ENCODE measurements at places on chromosomes 3 and 15.
A peak's percentile ranks its signal among the peaks of the same experiment; 100 is the strongest.

DNA sequence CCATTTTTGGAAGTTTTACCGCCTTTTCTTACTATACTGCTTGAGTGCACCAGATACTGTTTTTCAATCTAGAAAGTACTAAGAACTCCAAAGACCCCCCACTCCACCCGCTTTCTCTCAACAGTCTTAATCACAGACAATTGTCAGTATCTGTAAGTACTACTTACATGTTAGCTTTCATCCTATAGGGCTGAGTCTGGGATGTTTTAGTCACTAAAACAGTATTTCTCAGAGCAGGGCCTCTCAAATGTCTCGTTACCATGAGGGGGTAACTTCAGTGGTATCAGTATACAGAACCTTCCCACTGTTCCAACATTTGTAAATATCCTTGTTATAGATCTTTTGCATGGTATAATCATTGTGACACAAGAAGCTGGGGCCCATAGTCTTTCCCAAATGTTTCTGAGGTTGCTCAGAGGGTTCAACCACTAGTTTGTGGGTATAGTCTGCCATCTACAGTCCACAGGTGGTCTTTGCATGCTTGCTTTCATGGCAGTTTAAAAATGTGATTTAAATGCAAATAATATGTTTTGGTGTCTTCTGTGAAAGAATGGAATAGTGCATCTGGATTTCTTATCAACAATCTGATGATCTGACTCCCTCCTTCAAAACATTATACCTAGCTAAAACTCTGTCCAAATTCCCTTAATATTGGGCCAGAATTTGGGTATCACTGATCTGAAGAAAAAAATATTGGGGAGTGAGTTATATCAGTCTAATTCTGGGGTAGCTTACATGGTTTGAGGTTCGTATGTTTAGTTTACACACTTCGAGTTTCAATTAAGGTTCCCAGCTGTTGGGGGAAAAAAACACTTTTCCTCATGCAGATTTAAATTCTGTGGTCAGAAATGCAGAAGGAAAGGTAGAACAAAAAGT lies 18.0 kb upstream of the DNAJC13 start:
- no peak for DNase-seq

- DNase-seq: no peak
Observed at GRCh38 chr3:138351916-138352550, 3.7 kb downstream of the MRAS start.

- no peak for DNase-seq
Observed at GRCh38 chr3:36380221-36381031, at the start of gene STAC. Gene STAC, plus strand, starts transcription at chr3:36380504. Its CDS starts 140 bp downstream, at chr3:36380644.

DNA sequence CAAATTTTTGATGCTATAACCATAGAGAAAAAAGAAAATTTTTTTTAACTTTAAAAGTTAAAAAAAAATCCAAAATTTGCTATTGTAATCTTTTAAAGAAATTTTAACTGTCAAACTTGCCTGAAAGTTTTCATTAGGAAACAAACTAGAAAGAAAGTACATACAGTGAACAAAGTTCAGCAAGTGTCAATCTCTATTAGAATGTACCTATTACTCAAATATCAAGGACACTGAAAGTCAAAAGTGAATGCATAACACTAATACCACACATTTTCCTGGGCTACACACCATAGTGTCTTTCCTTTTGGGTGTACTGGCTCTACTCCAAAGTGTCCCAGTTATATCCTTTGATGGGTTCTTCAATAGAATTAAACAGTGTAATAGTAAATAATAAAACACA lies 56.8 kb downstream of the LRRFIP2 start:
- no peak for DNase-seq

GRCh38 chr3:53163444-53164387 lies 2.7 kb downstream of the PRKCD start:
- DNase-seq: no peak

DNA sequence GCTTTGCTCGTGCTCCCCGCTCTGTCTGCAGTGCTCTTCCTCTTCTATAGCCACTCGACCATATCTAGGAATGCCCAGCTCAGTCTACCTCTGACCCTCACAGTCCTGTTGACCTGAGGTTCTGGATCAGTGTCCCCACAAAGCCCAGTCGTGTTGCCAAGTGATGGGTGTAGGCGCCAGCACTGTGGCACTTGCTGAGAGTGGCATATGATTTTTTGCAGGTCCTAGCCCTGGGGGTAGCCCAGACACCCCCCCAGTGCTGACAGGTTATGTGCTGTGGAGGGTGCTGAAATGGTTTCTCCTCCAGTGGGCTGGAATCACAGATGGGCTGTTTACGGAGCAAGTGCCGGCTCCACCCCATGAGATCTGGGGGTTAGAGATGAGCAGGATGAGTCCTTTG lies 32.5 kb downstream of the ACAD9 start:
- no peak for DNase-seq

- no peak for DNase-seq
Observed at GRCh38 chr3:58743296-58743695, 76.7 kb upstream of the FAM3D start.

DNA sequence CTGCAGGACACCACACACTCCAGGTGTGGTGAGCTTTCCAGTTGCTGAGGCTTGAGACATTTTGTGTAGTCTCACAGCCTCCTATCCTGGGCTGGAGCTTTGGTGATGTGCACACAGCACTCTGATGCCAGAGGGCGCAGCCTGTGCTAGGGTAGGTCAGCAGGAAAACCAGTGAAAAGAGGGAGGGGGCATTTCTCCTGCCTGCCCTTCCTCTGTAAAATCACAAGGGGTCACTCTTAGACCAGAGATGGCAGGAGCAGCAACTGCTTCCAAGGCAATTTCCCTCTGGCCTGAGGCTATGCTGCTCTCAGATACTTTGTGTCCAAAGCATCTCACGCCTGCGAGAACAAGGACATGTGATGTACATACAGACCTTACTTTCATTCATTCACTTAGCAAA lies 16.5 kb upstream of the MUSTN1 start:
- DNase-seq: no peak

DNA sequence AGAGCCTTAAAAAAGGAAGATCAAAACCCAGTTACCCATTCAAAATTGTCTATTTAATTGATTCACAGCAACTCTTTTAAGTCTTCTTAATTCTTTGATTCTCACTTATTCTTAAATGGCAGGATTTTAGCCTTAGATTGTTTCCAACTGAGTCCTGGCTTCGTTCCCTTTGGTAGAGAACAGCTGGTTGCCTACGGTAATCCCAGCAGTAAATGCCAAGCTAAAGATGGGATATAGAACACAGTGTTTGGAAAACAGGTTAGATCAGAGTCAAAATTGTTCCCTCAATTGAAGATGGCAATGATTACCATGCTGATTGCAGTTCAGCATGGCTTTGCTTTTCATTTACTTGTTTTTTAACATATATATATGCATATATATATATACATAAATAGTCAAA lies 300.9 kb downstream of the PYDC2 start:
- DNase-seq: no peak

DNA sequence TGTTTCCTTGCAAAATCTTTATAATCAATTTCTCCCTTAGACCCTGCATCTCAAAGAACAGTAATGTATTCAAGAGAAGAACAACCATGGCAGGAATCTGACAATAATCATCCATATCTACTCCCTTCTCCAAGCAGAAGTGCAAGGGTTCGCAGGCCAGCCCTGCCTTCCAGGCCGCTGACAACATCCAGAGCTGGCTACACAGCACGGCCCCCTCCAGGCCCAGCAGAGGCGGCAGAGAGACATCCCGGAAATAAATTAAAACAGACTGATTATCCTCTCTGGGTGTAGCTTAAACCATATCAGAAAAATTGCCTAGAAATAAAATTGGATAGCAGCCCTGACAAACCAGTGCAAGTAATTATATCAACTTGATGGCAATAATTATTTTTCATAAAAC lies 223.3 kb downstream of the FAM43A start:
- DNase-seq: no peak

GRCh38 chr3:55160241-55160983 lies 232.6 kb upstream of the LRTM1 start:
- no peak for DNase-seq

GRCh38 chr3:143443851-143444331 lies 324.3 kb downstream of the CHST2 start:
- peak; percentile 25 for DNase-seq

- no peak for DNase-seq
Observed at GRCh38 chr3:112770951-112771350, 75.7 kb downstream of the CD200R1L start.

GRCh38 chr15:101458908-101459578 lies 30.5 kb downstream of the PCSK6 start:
- no peak for DNase-seq

- DNase-seq: no peak
Observed at GRCh38 chr3:158747417-158747816, 15.2 kb upstream of the RARRES1 start.

Measured in CD4-positive, alpha-beta T cell treated with Interleukin-6 at 100 ng/mL for 8 hours (primary cell).